ENCODE measurements at places on chromosomes 7 and 10. TPM values are rescaled to one million over a fixed set of nuclear protein-coding genes. Genes with fewer than 3 reads are reported as not detected.

- DNase-seq = no peak
Measured at GRCh38 chr10:69738071-69738470, 63.6 kb upstream of the COL13A1 start.

Gene IDI2
- polyA plus RNA-seq = 0.08 TPM

DNA sequence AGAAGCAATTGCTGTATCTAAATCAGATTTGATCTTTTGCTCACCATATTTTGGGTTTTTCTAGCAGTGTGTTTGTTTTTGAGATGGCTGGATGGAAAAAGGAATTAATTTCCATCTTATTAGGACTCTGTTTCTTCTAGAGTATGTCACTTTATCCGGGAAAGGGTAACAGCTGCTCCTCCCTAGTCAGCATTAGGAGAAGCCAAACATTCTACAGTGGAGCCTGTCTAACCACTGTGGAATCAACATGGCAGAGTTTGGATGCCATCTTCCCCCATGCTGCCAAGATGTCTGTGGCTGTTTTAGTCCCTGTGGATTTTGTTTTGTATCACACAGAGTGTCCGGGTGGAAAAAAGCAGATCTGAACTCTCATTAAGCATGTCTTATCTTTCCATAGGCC is 16.0 kb upstream of the LMOD2 start:
- DNase-seq = no peak

DNA sequence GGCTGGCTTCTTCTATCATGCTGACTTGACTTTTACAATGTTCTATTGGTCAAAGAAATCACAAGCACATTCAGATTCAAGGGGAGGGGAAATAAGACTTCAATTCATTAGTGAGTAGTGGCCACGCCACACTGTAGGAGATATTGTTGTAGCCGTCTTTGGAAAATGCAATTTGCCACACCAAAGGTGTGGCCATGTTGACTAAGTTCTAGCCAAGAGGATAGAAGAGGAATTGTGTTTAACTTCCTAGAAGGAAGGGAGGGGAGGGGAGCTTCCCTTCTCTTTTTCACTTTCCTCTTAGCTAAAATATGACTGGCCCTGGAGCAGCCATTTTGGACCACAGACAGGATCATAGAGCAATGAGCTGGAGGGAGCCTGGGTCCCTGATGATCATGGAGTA is 3.4 kb upstream of the PRKAR2B start:
- DNase-seq = no peak

DNA sequence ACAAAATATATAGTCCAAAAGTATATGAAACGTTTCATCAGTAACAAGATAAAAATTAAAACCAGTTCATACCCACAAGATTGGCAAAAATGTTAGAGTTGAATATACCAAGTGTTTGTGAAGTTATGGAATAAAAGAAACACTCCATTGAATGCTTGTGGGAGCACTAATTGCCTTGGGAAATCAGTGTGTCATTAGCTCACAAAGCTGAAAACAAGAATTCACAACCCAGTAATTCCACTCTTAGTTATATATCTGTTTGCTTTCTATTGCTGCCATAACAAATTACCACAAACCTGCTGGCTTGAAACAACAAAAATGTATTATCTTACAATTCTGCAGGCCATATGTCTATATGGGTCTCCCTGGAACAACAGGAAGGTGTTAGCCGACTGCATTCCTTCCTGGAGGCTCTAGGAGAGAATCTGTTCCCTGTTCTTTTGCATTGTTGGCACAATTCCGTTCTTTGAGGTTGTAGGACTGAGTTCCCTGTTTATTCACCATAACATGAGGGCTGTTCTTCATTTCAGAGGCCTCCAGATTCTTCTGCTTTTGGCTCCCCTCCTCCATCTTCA is 45.7 kb downstream of the SEM1 start:
- no peak for DNase-seq

Gene ADAM22
- 15.3 TPM for polyA plus RNA-seq

Gene INMT
- polyA plus RNA-seq = 1.9 TPM

- DNase-seq = no peak
Measured at GRCh38 chr7:78528964-78529363, 730.4 kb downstream of the PHTF2 start.

DNA sequence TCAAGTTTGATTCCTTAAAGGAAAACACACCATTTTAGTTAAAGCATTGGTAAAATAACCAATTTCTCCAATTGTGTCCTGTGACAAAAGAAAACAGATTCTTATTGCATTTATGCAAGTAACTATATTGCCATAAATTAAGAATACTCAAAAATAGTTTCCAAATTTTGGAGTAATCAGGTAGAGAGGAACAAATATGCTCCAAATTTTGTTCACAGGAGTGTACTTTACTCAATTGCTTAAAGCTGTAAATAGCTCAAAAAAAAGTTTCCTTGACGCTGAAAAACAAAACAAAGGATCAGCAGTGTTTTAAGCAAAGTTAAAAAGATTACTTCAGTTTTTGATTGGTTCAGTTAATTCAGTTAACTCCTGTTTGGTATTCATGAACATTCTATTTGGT is 52.2 kb upstream of the INHBA start:
- no peak for DNase-seq

Gene MCM7
- polyA plus RNA-seq = 158 TPM

Gene ATOH7
- polyA plus RNA-seq = 0.99 TPM

- no peak for DNase-seq
Measured at GRCh38 chr10:110863361-110863760, 8.4 kb upstream of the PDCD4 start.

DNA sequence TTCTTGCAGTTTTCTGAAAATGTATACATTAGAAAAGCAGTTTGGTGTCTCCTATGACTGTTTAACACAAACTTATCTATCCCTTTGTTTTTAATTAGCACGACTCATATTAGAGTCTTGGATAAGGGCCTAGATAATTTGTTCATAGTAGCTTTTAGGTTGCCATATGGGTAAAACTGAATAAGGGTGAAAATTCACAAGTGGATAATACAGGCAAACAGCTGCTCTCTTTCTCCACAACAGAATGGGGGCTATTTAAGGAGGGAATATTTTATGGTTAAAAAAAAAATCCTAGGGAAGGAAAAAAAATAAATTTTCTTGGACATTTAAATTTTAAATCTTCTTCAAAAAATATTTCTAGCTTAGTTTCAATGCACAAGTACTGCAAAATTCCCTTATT is 1416.1 kb downstream of the GATA3 start:
- no peak for DNase-seq

Gene LEP
- 0.48 TPM for polyA plus RNA-seq

DNA sequence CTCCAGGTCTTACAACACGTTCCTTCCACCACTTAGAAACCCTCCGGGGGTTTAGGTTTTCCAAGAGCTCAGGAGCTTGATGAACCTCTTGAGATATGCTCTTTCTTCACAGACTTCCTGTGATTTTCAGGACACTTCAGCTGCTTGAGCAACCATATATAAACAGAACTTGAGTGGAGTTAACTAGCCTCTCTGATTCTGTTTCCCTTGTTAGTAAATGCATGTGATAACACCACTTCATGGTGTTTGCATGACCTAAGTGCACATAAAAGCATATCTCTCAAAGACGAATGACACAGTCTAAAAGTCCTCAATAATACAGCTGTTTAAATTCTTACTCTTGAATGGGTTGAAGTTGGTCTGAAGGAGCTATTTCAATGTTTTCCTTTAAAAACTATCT is 9.9 kb downstream of the PRR15 start:
- DNase-seq = no peak

DNA sequence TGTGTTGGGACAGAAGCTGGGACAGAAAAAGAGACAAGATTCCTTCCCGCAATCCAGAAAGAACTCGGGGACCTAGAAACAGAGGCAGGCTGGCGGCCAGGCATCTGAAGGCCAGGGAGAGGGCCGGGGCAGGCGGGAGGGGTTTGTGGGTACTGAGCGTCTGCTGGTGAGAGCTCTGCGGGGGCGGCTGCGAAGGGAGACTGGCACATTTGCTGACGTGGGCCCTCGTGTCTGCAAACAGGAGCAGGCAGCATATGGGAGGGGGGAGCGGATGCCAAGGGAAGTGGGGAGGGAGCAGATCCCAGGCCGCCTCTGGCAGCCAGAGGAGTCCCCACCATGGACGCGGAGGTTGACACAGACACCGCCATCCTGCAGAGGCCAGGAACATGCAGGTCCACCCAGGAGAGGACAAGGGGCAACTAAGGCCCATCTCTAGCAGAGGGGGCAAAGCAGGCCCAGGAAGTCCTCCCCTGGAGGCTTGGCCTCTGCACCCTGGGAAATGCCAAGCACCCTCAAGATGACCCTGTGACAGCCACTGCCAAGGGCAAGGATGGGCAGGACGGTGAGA is 32.2 kb downstream of the KCNH2 start:
- no peak for DNase-seq

Measured in right renal pelvis (tissue), 4 donors.